ENCODE measurements at places on chromosomes 5 and 9.

GRCh38 chr9:134339183-134339806 lies 13.0 kb downstream of the RXRA start:
- DNase-seq = no peak

DNA sequence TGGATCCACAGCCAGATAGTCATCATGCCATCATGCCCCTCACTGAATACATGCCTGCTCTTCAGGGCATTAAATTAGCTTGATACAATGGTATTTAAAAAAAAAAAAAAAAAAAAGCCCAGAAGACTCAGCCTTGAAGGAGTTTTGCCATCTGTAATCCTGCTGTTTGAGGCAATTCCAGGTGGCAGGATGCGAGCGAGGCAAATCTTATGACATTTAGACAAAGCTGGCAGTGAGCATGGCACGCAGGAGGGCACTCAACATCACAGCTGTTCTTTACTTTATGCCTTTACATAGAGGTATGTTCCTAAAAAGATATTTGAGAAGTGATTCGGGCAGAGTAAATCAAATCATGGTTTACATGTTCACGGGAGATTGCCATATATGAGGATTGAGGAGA lies 692.0 kb upstream of the DMAC1 start:
- DNase-seq = no peak

DNA sequence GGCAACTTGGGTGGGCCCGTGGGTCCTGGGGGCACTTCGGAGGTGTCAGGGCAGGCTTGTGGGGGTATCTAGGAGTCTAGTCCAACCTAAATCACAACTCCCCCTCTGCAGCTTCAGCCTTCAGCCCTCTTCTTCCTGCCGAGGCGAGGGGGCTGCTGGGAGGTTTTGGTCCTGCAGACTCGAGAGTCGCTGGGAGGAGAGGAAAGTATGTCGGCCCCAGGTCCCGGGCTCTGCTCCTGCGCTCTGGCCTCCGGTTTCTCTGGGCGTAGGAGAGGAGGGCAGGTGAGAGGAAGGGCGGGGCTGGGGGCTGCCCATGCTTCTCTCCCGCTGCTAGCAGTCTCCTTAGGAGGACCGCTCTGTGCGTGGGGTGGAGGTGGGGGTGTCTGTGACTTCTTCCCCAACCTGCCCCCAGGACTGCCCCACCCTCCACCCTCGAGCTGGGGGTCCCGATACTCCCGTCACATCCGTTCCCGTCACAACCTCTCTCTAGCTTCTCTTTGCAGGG lies 139.8 kb upstream of the COL5A1 start:
- no peak for DNase-seq

DNA sequence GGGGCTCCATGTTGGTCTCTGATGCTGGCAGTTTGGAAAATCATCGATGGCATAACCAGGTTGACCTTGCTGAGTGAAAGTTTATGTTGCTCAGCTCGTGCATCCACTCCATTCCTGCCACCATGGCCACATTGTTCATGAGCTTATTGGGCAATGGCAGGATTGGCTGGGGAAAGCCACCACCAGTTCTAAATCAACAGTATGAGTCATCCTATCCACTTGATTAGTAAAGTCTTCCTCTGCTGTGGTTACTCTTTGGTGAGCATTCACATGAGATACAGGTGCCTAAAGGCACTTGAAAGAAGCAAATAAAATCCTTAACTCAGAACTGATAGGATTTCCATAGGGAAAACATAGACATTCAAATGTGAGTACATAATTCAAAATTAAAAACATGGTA lies 131.8 kb upstream of the FBN2 start:
- no peak for DNase-seq

DNA sequence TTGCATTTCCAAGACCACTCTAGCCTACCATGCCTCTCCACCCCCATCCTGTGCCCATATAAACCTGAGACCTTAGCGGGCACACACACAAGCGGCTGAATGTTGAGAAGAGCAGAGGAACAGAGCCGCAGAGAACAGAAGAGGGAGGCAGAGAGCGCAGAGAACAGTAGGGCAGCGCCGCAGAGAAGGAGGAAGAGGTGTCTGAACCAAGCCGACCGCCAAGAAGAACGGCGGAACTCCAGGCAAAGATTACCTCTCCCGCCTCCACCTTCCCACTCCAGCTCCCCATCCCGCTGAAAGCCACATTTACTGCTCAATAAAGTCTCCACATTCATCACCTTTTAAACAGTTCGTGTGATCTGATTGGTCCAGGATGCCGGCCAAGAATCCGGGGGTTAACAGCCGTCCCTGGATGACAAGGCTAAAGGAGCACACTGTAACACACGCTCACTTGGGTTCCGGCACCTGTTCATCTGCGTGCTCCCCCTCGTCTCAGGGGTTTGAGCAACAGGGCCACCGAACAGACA lies 33.2 kb downstream of the GRIN3A start:
- DNase-seq = peak; percentile 5

DNA sequence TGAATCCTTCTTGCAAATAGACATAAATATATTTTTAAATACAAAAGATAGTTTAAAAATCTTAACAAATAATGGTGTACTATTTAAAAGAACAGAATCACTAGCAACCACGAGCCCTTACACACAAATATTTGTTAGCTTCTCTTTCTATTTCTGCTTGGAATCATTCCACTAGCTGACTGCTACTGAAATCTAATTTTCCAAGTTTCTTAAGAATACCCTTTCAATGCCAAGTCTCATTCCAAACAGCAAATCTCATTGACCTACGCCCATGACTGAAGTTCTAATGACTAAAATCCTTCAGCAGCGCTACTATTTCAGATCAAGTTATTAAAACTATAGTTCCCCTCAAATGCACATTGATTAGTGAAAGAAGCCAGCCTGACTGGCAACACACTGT lies 13.2 kb upstream of the PPP1R2B start:
- DNase-seq = no peak

DNA sequence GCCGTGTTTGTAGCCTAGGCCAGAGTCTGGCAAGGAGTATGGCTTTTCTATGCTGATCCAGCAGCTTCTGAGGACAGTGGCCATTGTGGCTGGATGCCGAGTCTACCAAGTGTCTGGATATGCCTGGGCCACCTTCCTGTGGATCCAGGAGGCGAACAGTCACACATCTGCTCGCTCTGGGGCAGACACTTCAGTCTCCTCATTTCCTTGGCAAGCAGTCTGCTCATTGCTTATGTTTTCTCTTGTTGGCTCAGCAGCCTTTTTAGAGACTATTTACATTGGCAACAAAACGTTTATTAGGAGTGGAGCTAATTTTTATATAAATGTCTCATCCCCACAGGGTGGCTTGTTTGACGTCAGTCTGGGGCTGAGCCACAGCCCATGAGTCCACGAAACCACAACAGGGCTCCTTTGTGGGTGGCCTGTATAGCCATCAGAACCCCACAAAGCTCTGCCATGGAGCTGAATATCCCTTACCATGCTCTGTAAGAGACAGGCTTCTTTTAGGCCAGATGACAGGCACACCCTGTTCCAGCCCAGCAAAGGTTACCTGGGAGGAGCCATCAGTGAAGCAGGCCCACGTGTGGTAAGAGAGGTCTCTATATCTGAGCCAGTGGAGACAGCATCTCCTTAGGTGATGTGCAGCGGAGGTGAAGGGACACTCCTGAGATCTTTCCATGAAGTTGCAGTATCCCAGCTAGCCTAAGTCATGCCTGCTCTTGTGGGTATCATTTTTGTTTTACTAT lies 221.7 kb downstream of the DIRAS2 start:
- DNase-seq = no peak

DNA sequence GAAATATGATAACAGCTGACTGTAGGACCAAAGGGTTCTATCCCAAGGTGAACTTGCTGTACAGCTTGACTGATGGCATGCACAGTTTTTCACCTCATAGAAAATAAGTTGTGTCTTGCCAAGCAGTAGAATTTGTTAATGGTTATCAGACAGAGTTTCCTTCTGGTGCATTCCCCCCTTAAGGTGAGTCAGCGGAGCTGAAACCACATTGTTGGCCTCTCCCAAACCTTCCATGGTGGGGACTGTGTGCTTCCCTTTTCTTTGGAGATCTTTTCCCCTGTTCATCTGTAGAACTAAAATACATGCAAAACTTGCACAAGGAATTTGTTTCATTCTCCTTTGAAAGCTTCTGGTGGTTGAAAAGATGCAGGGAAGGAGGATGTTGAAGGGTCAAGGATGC lies 179.8 kb downstream of the FGF1 start:
- DNase-seq = no peak

- DNase-seq = no peak
Observed at GRCh38 chr5:37665889-37666288, 174.0 kb downstream of the GDNF start.

DNA sequence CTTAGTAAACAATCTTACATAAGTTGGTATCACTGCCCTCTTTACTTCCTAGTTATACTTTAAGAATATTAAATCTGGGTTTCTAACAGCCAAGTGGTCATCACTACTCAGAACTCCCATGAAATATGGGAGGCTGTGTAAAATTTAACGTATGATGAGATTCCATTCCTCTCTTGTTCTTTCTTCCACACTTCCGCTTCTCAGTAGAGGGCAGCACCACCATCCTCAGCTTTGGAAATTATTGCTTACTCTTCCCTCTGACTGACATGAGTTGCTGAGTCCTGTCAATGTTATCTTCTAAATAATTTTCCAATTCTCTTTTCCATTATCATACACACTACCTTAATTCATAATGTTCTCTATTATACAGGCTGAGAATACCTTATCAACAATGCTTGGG lies 194.0 kb downstream of the RFX3 start:
- DNase-seq = no peak

DNA sequence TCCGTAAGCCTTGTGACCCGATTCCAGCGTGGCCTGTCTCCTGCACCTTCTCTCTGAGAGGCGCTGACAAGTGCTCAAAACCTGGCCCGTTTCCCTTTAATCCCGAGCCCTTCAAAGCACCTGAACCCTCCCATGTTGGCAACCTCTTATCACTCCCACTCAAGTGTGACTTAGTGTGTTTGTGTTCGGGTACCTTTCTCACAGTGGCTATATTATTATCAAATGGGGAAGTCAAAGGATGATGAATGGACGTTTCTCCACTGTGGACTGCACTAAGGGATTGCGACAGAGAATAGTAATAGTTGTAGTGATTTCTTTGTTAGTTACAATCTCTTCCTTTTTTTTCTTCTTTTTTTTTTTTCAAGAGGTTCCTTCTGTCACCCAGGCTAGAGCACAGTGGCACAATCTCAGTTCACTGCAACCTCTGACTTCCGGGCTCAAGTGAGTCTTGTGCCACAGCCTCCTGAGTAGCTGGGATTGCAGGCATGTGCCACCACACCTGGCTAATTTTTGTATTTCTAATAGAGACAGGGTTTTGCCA lies 65.4 kb upstream of the TNFSF8 start:
- no peak for DNase-seq

- peak; percentile 7 for DNase-seq
Observed at GRCh38 chr5:168947212-168947868, 353.6 kb downstream of the SLIT3 start.

DNA sequence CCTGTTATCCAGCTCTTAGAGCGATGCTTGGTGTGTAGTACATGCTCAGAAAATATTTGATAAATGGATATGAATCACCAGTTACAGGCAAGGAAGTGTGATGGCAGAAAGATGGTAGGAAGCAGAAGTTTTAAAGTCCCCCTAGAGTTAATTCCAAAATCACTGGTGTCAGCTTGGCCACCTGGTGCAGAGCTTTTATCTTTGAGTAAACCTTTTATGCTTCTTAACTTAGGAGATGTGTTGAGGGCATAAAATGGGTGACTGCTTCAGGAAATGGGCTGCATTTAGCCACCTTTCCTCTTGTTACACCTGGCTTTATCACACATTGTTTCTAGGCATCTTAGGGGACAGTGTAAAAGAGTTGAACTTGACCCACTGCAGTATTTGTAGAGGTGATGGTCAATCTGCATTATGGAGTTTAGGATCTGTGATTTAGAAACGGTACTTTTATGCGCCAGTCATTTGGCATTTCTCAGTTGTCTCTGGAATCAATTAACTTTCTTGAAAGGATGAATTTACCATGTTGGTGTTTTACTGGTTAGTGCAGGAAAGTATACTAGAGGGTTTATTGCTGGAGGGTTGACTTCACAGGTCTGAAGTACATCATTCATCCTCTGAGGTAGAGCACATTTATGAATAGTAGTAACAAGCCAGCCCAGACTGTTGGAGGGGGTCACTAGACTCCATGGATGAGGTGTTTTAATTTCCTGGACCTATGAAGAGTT lies 7.5 kb upstream of the FAM120AOS start:
- DNase-seq = no peak

DNA sequence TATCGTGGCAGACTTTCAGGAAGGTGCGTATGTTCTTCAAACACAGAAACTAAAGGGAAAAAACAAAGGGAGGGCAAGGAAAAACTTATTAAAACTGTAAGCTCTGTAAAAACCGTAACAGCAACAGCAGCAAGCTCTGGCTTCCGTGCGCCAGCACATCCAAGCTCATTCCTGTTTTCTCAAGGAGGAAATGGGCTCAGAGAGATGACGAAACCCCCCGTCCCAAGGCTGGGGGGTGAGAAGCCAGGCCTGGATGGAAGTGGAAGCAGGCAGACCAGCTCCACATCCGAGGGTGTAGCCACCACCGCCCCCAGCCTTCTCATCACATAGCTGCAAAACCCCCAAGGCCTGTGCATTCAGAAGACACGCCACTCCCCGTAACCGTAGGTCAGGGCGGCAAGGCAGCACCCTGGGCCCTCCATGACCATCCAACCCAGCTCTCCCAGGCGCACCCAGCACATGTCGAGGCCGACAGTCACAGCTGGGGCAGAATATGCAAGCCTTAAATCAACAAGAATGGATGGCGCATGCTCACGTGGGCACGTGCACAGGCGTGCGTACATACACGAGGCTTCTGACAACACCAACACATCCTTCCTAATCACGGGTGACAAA lies 52.8 kb downstream of the VAV2 start:
- DNase-seq = no peak

GRCh38 chr5:67416133-67416937 lies 219.7 kb upstream of the CD180 start:
- no peak for DNase-seq

DNA sequence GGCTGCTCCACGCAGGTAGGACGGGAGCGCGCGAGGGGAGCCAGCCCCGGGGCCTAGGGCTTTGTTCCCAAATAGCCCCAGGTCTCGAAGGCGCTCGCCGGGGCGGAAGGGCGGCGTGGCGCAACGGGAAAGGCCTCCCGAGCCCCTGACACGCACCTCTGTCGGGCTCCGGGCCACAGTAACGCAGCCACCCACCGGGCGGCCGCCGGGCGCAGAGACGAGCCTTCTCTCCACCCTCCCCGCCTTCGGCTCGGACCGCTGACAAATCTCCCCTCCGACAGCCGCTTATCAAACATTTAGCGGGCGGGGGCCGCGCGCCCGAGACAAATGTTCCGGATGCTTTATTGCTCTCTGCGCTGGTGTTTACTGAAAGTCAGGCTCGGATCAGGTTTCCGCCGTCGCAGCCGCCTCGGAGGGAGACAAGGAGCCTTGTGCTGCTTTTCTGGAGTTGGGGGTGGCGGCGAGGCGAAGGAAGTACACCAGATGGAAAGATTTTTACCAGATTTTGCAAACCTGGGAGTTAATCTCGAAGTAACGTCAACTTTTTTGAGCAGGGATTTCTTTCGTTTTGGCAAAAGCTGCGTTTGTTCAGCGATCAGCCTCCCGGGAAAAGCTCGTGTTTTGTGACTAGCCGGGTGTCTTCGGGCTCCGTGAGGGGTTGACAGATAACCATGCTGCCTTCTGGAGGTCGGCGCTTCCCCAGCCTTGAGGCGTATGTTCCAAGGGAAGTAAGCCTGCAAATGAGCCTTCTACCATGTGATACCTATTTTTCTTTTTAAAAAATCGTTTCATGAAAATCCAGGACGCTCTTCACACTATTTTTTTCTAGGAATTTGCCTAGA lies 950 bp downstream of the RGMB start:
- no peak for DNase-seq

All from stimulated activated CD4-positive, alpha-beta T cell treated with anti-CD3 and anti-CD28 coated beads, TNF-alpha, amount 100 ng/mL, for 48 hours (primary cell).